Activated CD4-positive, alpha-beta T cell treated with anti-CD3 and anti-CD28 coated beads, Interleukin-2, amount 50 U/mL, for 24 hours (primary cell): ENCODE measurements at places on chromosomes 12 and 14.

GRCh38 chr14:26738571-26738970 lies 140.7 kb upstream of the NOVA1 start:
- DNase-seq: no peak

DNA sequence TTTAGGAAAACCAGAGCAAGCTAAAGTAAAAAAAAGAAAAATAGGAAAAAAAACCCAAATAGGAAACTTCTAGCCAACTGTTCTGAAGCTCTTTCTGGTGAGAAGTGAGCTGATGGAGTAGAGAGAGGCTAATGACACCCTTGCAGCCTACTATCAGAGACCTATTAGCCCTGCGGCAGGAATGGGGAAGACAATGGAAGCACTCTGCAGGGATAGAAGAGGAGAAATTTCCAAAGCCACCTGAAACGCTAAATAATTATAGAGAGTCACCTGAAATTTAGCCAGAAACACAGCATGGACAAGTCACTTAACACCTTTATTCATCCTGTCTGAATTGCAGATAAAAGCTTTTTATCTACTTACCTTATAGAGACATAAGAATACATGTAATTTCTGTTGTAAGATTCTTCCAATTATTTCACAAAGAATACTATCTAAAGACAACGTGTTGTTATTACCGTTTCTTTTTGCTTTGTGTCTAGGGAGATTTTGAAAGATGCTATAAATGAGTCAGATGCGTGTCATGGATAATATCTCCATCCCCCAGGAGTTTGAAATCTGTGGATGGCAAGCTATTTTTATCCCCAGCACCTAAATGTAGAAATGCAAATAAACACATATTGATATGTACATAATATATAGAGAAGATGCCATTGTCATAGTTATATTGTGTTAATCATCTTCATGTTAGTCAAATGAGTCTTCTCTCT lies 138.6 kb downstream of the TPH2 start:
- no peak for DNase-seq

GRCh38 chr14:45211295-45211694 lies 41.7 kb downstream of the MIS18BP1 start:
- no peak for DNase-seq

DNA sequence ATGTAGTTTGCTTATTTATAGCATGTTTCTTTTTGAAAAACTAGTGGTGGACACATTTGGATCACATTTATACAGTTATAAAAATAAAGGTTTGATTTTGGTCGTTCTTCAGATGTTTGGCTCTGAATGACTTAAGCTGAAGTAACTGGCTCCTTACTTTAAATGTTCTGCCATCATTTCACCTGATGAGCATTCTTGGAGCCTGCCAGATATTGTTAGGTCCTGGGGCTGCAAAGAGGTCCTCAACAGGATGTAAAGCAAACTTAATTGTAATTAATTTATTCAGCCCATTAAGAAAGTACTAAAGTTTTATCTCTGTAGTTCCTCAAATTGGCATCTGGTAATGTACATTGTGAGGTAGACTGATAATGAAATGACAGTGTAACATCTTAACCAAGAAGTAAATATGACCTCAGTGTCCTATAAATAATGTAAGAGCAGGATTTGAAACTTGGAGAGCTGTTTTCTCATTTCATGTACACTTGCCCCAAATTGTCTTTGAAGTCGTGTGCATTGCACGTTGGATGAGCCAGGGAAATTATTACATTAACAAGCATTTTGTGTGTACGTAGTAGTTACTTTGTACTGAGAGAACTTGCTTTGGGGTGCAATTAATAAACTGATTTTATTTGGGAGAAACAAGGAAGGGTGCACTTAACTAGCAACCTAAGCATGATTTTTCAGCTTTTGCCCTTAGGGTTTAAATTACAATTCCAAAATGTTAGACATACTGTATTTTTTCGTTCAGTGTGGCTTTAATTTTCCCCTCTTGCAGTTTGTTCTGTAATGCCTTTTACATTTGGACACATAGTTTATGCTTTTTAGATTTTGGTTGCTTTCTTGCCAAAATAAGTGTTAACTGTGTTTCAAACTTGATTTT lies 7.5 kb downstream of the EIF5 start:
- no peak for DNase-seq

DNA sequence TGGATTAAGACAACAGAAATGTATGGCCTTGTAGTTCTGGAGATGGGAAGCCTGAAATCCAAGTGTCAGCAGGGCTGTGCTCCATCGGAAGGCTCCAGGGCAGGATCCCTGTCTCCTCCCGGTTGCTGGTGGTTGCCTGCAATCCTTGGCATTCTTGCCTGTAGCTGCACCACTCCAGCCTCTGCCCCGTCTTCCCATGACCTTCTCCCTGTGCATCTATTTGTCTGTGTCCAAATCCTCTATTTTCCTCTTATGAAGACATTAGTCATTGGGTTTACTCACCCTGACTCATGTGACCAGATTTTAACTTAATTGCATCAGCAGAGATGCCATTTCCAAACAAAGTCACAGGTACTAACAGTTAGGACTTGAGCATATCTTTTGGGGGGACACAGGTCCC lies 15.1 kb downstream of the TUNAR start:
- no peak for DNase-seq

DNA sequence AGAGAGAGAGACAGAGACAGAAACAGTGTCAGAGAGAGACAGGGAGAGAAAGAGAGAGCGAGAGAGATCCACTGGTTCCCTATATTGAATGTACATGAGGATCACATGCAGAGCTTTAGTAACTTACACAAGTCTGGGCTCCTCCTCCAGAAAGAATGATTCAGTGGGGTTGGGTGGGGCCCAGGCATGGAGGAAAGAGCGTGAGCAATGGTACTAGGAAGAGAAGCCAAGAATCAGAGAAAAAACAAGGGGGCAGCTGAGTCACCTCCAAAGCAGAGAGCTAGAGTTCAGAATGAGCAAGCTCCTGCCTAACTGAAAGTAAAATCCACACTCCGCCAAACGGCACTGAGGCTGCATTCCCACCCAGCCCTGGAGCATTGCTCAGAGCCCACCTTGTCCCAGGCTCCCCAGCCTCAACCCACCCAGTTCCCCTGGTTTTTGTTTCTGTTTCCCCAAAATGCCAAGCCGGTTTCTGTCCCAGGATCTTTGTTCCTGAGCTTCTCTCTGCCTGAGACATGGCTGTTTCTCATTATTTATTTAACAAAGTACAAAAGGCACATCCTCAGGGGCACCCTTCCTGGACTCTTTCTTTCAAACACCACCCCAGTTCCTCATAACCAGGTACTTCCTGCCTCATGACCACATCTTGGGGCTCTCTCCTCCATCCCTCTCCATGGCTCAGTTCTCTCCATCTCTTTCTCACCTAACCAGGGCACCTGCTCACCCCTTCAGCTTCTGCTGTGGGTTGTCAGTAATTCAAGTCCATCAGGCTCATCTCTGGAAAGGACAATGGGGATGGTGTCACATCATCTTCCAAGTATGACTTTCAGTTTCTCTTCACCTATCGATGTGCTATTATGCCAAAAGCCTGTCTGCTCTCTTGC lies 670.3 kb upstream of the TBX3 start:
- DNase-seq: no peak

DNA sequence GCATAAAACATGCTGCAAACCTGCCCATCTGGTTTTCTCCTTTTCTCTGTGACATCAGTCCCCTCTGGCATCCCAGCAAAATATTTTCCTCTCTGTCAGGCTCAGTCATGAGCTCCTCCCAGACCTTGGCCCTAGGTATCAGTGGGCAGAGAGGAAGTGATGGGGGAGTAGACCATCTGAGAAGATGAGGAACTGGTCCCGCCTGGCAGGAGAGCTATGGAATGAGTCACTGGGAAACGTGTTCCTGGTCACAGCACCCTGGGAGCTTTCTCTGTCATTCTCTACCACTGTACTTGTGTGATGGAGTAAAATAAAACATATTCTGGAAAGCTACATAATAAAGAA lies 5.0 kb upstream of the SRSF9 start:
- DNase-seq: no peak

GRCh38 chr12:111322336-111323250 lies 46.3 kb downstream of the PHETA1 start:
- no peak for DNase-seq

- DNase-seq: no peak
These were observed 17.3 kb downstream of the EML1 start for GRCh38 chr14:99810559-99810874.

GRCh38 chr14:72810201-72810600 lies 83.7 kb downstream of the DPF3 start:
- DNase-seq: peak; percentile 51

DNA sequence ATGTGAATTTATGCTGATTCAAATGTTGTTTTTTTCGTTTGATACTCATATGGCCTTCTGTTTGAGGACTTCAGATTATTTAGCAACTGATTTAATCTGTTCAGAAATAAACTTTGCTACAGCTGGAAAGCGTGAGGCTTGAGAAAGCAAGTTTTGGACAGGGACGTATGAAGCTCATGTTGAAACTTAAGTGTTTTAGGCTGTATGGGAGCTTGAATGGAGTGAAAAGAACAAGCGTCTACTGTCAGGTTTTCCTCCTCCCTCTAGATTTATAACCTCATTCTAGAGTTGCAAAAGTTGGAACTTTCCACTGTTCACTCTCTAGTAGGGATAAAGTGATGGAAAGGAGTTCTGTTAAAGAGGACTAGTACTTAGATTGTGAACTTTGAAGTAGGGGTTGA lies 1.0 kb downstream of the PRPF39 start:
- no peak for DNase-seq

DNA sequence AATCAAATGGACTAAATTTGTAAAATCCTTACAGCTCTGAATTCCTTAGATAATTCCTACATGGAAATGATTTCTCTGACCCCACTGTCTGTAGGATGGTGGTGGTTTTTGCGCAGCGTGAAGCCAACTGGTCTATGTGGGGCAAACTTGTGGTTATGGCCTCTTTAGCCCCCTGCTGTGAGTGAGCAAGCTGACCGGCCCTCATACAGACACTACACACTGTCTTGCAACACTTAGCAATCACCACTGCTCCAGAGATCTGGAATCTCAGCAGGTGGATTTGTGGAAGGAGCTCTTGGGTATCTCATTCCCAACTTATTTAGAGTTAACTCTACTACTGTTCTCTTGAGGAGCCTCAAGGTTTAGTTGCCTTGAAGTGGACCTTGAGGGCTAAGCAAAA lies 70.2 kb downstream of the SCN8A start:
- DNase-seq: no peak

- DNase-seq: peak; percentile 13
These were observed 25.2 kb downstream of the DHRS4L2 start for GRCh38 chr14:24013654-24014514.

DNA sequence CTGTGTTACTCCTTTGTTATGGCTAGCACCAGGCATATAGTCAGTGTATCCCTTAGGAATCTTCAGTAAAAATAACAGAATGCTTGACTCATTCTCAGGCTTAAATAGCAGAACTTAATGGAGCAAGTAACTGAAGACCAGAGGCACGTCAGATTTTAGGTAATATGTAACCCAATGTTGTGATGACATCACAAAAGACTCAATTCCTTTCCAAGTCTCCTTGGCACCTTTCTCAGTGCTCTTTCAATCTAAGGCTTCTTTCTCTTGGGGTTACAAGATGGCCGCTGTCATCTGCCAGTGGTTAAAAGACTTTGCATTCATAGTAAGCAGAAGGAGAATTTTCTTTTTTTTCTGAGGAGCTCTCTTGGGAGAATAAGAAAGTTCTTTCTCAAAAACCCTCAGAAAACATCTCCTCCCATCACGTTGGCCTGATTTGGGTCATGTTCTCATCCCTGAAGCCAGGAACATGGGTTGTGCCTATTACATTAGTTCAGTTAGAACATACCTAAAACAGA lies 33.4 kb upstream of the DCN start:
- no peak for DNase-seq

GRCh38 chr12:113917393-113917792 lies 48.7 kb downstream of the RBM19 start:
- DNase-seq: no peak

GRCh38 chr12:130552483-130552996 lies 163.6 kb downstream of the RIMBP2 start:
- no peak for DNase-seq

- peak; percentile 59 for DNase-seq
These were observed 9.3 kb downstream of the PGF start for GRCh38 chr14:74945852-74946658.

DNA sequence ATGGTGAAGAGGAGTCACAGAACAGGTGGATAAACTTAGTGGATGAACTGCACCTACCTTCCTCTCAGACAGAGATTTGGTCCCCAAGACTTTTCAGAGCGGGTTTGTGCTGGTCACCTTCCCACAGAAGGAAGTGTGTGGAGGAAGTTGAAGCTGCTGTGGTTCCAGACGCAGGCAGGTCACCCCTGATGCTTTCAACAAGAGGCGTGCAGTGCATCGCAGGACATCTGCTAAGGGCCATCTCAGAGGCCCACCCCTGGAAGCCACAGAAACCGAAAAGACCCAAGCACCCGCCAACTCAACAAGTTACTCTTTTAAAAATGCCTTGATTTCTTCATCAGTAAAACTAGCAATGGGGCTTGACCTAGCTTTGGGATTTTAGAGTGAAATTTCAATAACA lies 1.0 kb upstream of the GPX2 start:
- no peak for DNase-seq

- DNase-seq: no peak
These were observed 208.4 kb downstream of the DPF3 start for GRCh38 chr14:72685456-72685855.

DNA sequence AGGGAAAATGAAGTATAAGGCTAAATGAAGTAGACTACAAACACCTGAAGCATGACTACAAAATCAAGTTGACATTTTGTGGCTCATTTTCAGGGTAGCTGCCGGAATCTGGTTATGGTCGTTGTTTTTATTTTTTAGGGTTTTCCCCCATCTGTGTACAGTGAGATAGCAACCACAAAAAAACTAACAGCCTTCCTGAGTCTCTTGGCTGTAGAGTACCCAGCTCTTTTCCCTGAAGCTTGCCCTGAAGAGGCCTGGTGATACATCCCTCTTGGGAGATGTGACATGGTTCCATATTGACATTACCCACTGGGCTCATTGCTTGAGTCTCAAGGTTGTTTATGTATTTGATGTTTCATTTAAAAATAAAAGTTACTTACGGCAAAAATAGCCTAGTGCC lies 424.0 kb downstream of the ZFP36L1 start:
- DNase-seq: no peak

DNA sequence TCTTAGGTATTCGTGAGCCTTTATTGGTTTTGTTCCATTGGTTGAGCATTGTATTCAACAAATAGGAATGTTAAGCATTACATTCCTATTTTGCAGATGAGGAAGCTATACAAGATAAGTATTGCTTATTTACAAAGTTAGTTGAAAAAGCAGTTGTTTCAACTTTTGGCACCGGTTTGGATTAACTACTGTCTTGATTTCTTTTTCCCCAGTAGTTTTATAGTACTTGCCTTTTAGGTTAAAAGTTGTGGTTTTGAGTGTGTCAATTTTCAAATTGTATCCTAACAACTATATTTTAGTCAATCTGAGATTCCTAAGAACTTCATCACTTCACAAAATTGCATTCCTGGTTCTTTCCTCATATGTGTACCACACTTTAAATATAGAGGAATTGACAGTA lies 23.8 kb upstream of the MBIP start:
- DNase-seq: no peak

DNA sequence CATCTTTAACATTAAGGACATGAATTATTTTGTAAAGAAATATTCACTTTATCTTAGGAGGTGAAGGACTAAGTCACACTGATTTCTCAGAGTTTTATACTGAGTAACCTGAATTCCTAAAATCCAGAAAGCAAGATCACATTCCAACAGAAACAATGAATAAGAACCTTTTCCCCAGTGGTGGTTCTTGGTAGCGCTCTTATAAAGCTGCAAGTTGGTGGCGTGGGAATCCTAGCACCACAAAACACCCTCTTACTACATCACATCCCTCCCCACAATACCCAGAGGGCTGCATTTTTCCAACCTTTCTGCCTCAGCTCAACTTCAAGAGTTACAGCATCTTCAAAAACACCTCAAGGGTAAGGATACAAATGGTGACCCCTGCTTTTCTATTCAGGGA lies 44.0 kb upstream of the SMUG1 start:
- no peak for DNase-seq
